ENCODE measurements at places on chromosomes 7 and 10.

DNA sequence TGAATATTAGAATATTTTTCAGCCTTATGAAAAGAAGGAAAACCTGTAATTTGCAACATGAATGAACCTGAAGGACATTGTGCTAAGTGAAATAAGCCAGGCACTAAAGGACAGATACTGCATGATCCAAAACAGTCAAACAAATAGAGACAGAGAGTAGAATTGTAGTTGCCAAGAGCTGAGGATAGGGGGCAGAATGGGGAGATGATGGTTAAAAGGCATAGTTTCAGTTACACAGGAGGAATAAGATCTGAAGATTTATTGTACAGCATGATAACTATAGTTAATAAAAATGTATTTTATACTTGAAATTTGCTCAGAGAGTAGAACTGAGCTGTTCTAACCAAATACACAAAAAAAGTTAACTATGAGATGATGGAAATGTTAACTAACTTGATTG is 149.0 kb upstream of the TMEM106B start:
- no peak for DNase-seq
- H3K36me3 ChIP-seq = no peaks in the 10 kb centered on the region
- H3K4me1 ChIP-seq = no peaks in the 10 kb centered on the region
- H3K27me3 ChIP-seq = no peaks in the 10 kb centered on the region
- no peak overlapping the region for H3K4me3 ChIP-seq

- H3K27ac ChIP-seq = no peak overlapping the region
- H3K27me3 ChIP-seq = peaks cover 12% of the 10 kb centered on the region
- H3K36me3 ChIP-seq = no peaks in the 10 kb centered on the region
- peaks cover 5% of the 10 kb centered on the region for H3K4me1 ChIP-seq
Measured at GRCh38 chr7:106795877-106796231, 69.2 kb upstream of the PIK3CG start.

DNA sequence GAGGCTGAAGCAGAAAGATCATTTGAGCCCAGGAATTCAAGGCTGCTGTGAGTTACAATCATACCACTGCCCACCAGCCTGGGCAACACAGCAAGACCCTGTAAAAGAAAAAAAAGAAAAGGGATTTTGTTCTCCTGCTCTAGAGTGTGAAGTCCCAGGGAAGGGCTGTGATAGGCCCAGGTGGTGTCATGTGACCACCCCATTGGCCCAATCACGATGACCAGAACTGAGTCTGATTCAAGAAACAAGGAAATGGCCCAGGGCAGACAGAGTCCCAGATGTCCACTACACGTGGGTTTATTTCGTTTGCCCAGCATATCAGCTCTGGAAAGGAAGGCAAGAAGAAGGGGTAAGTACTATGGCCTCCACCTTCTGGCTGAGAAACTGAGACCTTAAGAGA is 81.3 kb upstream of the CUX1 start:
- DNase-seq = no peak
- H3K4me1 ChIP-seq = peaks cover 67% of the 10 kb centered on the region
- H3K27ac ChIP-seq = no peak overlapping the region

- H3K36me3 ChIP-seq = no peaks in the 10 kb centered on the region
- H3K4me3 ChIP-seq = no peak overlapping the region
- DNase-seq = no peak
- H3K4me1 ChIP-seq = peaks cover 22% of the 10 kb centered on the region
- H3K27me3 ChIP-seq = peaks cover 10% of the 10 kb centered on the region
Measured at GRCh38 chr7:55140221-55140940, 121.6 kb downstream of the EGFR start.

- peaks cover 9% of the 10 kb centered on the region for H3K4me1 ChIP-seq
- H3K27ac ChIP-seq = peak overlapping the region; percentile 10
- H3K4me3 ChIP-seq = no peak overlapping the region
- no peak for DNase-seq
Measured at GRCh38 chr7:140033779-140034363, 28.9 kb downstream of the PARP12 start.

- H3K4me1 ChIP-seq = peaks cover 54% of the 10 kb centered on the region
- DNase-seq = no peak
- H3K27ac ChIP-seq = peak overlapping the region; percentile 40
- no peaks in the 10 kb centered on the region for H3K27me3 ChIP-seq
- H3K4me3 ChIP-seq = no peak overlapping the region
- H3K36me3 ChIP-seq = peaks cover 16% of the 10 kb centered on the region
Measured at GRCh38 chr10:24465124-24465874, 256.4 kb downstream of the KIAA1217 start.

DNA sequence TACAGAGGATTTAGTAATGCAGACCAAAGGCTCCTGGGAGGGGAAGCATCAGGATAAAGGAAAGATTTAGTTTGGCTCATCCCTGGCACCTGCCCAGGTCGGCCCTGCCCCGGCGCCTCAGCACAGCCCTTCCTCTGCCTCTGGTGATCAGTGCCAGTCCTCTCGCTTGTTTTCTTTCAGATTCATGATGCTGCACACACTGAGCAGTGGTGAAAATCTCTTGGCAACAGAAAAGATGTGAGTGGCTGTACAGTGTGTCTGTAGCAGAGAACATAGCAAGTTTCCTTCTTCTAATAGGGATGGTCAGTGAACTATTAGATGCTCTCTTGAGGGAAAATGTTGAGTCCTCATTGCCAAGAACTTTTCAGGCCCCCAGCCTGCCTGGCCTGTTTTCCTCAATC is 994.1 kb downstream of the KCNMA1 start:
- H3K36me3 ChIP-seq = no peaks in the 10 kb centered on the region
- no peak overlapping the region for H3K27ac ChIP-seq
- H3K4me3 ChIP-seq = no peak overlapping the region
- no peak for DNase-seq
- H3K27me3 ChIP-seq = no peaks in the 10 kb centered on the region

GRCh38 chr7:34991938-34992840 is 45.1 kb downstream of the DPY19L1 start:
- peaks cover 14% of the 10 kb centered on the region for H3K4me1 ChIP-seq
- H3K27ac ChIP-seq = no peak overlapping the region
- DNase-seq = no peak
- H3K36me3 ChIP-seq = peaks cover 12% of the 10 kb centered on the region
- no peak overlapping the region for H3K4me3 ChIP-seq

GRCh38 chr7:35430547-35431153 is 176.8 kb upstream of the TBX20 start:
- H3K4me1 ChIP-seq = no peaks in the 10 kb centered on the region
- no peak overlapping the region for H3K27ac ChIP-seq
- H3K36me3 ChIP-seq = peaks cover 8% of the 10 kb centered on the region
- peaks cover 18% of the 10 kb centered on the region for H3K27me3 ChIP-seq

DNA sequence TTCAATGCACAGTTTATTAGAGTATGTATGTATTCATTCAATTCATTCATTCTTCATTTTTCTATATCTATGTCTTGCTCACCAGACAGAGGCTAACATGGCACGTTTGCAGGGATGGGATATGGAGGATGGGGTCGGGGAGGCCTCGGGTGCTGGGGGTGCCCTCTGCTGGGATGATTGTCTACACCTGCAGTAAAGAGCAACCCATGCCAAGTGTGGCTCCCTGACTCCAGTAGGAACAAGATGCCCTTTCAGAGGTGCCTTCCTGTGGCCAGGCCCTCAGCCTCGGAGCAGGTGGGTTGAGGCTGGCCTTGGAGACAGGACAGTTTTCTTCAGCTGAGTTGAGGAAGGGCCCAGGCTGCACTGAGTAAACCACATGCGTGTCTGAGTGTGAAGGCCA is 157.2 kb downstream of the SH2D4B start:
- no peaks in the 10 kb centered on the region for H3K36me3 ChIP-seq
- H3K27me3 ChIP-seq = peaks cover 6% of the 10 kb centered on the region
- no peak overlapping the region for H3K4me3 ChIP-seq
- H3K4me1 ChIP-seq = peaks cover 84% of the 10 kb centered on the region

- no peak for DNase-seq
- no peak overlapping the region for H3K27ac ChIP-seq
- H3K36me3 ChIP-seq = no peaks in the 10 kb centered on the region
Measured at GRCh38 chr10:83073472-83073871, 1065.8 kb upstream of the GHITM start.

DNA sequence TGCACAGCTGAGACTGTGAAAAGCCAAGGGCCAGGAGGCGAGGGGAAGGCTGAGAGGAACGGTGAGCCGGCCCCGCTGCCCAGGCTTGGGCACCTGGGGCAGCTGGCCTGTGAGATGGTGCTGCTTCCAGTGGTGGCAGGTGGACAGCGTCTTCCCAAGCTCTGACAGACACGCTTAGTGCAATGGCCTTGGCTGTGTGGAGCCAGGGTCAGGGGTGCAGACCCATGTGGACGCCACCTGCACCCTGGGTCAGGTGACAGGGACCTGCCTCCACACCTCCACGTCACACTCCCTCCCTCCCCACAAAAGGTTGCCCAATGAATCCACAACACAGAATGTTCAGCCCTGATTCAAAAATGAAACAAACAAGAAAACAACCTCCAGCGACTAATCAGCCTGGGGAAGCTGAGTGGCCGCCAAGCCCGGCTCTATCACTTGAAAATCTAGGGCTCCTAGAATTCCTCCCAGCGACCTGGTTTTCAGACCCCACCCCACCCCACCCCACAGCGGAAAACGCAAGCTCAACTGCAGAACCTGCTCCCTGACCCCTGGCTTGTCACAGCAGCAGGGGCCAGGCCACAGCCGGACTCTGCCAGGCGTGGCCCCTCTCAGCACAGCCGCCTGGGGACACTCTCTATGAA is 54.3 kb downstream of the PRKAG2 start:
- H3K27ac ChIP-seq = no peak overlapping the region
- no peaks in the 10 kb centered on the region for H3K36me3 ChIP-seq
- DNase-seq = no peak

DNA sequence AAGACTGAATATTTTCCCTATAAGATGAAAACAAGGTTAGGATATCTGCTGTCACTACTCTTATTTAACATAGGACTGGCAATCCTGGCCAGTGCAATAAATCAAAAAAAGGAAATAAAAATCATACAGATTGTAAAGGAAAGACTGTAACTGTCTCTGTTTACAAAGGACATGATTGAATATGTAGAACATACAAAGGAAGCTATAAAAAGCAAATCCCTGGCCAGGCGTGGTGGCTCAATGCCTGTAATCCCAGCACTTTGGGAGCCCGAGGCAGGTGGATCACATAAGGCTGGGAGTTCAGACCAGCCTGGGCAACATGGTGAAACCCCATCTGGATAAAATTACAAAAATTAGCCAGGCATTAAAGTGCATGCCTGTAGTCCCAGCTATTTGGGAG is 15.8 kb downstream of the ZNF485 start:
- peaks cover 4% of the 10 kb centered on the region for H3K27me3 ChIP-seq
- H3K4me1 ChIP-seq = no peaks in the 10 kb centered on the region
- H3K27ac ChIP-seq = no peak overlapping the region
- H3K36me3 ChIP-seq = peaks cover 23% of the 10 kb centered on the region
- DNase-seq = no peak
- no peak overlapping the region for H3K4me3 ChIP-seq

GRCh38 chr10:43299579-43299978 is 32.7 kb upstream of the RASGEF1A start:
- no peak overlapping the region for H3K27ac ChIP-seq
- H3K4me3 ChIP-seq = no peak overlapping the region
- H3K36me3 ChIP-seq = no peaks in the 10 kb centered on the region
- DNase-seq = no peak

- H3K4me3 ChIP-seq = no peak overlapping the region
- peak overlapping the region; percentile 47 for H3K27ac ChIP-seq
- DNase-seq = no peak
- H3K27me3 ChIP-seq = no peaks in the 10 kb centered on the region
- peaks cover 97% of the 10 kb centered on the region for H3K4me1 ChIP-seq
Measured at GRCh38 chr7:69643708-69644445, 45.6 kb downstream of the AUTS2 start.

DNA sequence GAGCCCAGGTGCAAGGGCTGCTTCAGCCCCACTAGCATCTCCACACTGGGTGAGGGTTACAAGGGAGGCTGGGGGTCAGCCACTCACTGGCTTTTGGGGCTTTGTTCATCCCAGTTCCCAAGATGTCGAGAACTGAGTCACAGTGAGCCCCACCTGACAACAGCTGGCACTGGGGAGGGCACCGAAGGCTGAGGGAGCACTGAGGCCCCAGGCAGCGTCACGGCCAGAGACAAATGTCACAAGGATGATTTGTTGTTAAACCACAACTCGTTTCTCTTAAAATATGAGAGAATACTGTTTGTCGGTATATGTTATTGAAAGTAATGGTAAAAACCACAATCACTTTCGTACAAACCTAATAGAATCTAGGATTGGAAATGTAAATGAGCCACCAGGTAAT is 219.9 kb downstream of the CELF2 start:
- H3K4me3 ChIP-seq = no peak overlapping the region
- no peak overlapping the region for H3K27ac ChIP-seq
- no peaks in the 10 kb centered on the region for H3K36me3 ChIP-seq

- no peaks in the 10 kb centered on the region for H3K36me3 ChIP-seq
- H3K4me1 ChIP-seq = peaks cover 5% of the 10 kb centered on the region
- DNase-seq = no peak
- no peaks in the 10 kb centered on the region for H3K27me3 ChIP-seq
Measured at GRCh38 chr10:105585753-105586152, 944.7 kb downstream of the SORCS3 start.

- H3K36me3 ChIP-seq = no peaks in the 10 kb centered on the region
- H3K4me1 ChIP-seq = peaks cover 31% of the 10 kb centered on the region
- H3K4me3 ChIP-seq = no peak overlapping the region
- no peak for DNase-seq
Measured at GRCh38 chr10:93211991-93212390, 138.3 kb downstream of the CYP26A1 start.

DNA sequence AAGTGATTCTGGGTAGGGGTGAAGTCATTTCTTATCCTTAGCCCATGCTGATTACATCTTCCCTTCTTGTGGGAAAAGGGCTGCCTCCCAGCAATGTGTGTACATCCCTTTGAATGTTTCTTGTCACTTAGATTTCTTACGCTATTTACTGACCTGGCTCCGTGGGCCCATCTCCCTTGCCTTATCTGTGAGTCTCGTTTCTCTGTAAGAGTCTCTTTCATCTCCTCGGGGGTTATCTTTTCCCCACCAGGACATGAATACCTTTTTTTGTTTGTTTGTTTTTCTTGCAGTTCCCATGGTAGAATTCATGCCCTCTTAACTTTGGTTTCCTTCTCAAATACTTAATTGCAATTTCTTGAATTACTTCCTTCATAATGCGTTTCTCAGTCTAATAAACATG is 107.7 kb downstream of the BAMBI start:
- H3K27ac ChIP-seq = no peak overlapping the region
- no peaks in the 10 kb centered on the region for H3K36me3 ChIP-seq
- no peak overlapping the region for H3K4me3 ChIP-seq
- peaks cover 2% of the 10 kb centered on the region for H3K27me3 ChIP-seq

GRCh38 chr10:120005207-120006201 is 113.0 kb downstream of the SEC23IP start:
- H3K4me3 ChIP-seq = no peak overlapping the region
- no peaks in the 10 kb centered on the region for H3K36me3 ChIP-seq
- peaks cover 27% of the 10 kb centered on the region for H3K27me3 ChIP-seq
- peaks cover 8% of the 10 kb centered on the region for H3K4me1 ChIP-seq

GRCh38 chr10:100655760-100656421 is 89.5 kb upstream of the PAX2 start:
- peak; percentile 54 for DNase-seq
- H3K36me3 ChIP-seq = peaks cover 11% of the 10 kb centered on the region
- peak overlapping the region; percentile 82 for H3K4me3 ChIP-seq
- peak overlapping the region; percentile 96 for H3K27ac ChIP-seq
- H3K4me1 ChIP-seq = peaks cover 74% of the 10 kb centered on the region

All from nephron progenitor cell (in vitro differentiated cells).